ENCODE measurements at places on chromosomes 4 and X.

- DNase-seq = no peak
Observed at GRCh38 chr4:8472689-8473197, 32.2 kb downstream of the TRMT44 start.

- DNase-seq = no peak
Observed at GRCh38 chr4:76449833-76450232, 14.8 kb downstream of the SHROOM3 start.

- DNase-seq = no peak
Observed at GRCh38 chrX:76433219-76433618, 5.7 kb downstream of the MAGEE1 start.

GRCh38 chrX:77749695-77750094 lies 36.3 kb downstream of the ATRX start:
- DNase-seq = no peak

- no peak for DNase-seq
Observed at GRCh38 chr4:64857815-64858214, 448.6 kb upstream of the TECRL start.
